ENCODE measurements at places on chromosomes 2 and 18.
A peak's percentile ranks its signal among the peaks of the same experiment; 100 is the strongest.

DNA sequence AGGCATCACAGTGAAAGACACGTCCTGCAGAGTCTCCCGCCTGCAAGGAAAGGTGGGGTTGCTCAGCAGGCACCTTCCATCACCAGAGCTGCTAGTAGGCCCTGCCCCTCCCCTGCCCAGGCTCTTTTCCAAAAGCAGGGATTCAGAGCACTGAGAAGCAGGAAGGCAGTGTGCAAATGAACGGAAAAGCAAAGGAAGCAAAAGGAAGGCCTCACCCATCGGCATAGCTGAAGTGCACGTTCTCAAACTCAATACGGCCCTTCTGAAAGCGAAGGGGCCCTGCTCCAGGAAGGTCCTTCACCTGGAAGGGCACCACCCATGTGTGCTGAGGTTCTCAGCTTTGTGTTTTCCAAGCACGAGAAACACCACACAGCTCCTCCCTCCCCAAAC, 5.7 kb downstream of the ABCB6 start:
- no peak for DNase-seq

DNA sequence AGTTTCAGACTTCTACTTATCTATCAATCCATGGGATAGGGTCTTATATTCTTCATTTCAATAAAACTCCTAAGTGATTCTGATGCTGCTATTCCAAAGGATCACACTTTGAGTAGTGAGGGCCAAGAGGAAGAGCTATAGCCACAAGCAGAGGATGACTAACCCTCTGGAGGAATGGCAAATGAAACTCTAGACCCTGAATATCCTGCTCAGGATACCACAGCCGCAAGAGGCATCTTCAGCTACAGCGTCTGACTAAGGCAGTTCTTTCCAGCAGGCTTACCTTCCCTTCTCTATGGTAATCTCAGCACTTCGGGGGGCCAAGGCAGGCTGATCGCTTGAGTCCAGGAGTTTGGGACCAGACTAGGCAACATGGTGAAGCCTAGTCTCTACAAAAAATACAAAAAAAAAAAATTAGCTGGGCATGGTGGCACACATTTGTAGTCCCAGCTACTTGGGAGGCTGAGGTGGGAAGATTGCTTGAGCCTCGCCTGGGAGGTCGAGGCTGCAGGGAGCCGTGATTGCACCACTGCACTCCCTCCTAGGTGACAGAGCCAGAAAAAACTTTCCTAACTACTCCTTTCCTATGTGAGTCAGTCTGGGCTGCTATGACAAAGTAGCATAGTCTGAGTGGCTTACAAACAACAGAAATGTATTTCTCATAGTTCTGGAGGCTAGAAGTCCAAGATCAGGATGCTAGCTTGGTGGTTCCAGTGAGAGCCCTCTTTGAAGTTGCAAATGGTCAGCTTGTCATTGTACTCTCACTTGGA, 371.9 kb downstream of the IRS1 start:
- DNase-seq: no peak

- DNase-seq: no peak
Observed at GRCh38 chr18:55262021-55262560, 302.8 kb upstream of the CCDC68 start.

DNA sequence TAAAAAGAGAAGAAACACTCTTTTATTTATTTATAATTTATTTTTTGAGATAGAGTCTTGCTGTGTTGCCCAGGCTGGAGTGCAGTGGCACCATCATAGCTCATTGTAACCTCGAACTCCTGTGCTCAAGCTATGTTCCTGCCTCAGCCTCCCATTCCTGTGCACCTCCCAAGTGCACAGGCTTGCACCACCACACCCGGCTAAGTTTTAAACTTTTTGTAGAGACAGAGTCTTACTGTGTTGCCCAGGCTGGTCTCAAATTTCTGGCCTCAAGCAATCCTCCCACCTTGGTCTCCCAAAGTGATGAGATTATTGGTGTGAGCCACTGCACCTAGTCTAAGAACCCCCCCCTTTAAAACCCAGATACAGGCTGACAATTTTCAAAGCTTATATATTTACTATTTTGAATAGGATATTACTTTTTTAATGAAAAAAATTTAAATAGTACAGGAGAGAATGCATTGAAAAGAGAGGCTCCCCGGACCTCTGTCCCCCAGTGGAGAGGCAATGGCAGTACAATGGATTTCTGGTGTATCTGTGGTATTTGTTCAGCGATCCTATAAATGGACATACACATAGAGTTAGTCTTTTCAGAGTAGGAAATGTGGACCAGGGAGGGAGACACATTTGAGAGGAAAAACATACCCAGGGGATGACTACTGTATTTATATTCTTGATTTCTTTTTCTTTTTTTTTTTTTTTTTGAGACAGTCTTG, 48.1 kb upstream of the CNOT11 start:
- no peak for DNase-seq

DNA sequence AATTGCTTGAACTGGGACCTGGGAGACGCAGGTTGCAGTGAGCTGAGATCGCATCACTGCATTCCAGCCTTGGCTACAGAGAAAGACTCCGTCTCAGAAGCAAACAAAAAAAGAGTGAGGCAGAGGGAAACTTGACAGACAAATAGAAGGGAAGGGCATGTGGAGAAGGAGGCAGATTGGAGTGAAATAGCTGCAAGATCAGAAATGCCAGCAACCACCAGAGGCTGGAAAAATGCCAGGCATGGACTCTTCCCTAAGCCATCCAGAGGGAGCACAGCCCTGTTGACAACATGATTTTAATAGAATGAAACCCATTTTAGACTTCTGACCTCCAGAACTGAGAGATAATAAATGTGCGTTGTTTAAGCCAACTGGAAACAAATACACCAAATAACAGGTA, 447.2 kb upstream of the SPHKAP start:
- no peak for DNase-seq

DNA sequence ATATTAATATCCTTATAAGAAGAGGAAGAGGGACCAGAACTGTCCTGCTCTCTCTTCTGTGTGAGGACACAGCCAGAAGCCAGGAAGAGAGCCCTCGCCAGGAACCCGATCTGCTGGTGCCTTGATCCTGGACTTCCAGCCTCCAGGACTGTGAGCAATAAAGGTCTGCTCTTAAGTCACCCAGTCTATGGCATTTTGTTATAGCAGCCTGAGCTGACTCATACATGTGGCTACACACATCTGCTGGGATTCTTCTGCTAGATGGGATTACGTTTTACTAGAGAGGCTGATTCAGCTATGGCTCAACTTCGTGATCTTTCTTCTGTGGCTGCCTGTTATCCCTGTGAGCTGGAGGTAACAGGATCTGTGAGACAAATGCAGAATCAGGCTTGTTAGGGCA, 29.6 kb downstream of the ARL4C start:
- DNase-seq: no peak

DNA sequence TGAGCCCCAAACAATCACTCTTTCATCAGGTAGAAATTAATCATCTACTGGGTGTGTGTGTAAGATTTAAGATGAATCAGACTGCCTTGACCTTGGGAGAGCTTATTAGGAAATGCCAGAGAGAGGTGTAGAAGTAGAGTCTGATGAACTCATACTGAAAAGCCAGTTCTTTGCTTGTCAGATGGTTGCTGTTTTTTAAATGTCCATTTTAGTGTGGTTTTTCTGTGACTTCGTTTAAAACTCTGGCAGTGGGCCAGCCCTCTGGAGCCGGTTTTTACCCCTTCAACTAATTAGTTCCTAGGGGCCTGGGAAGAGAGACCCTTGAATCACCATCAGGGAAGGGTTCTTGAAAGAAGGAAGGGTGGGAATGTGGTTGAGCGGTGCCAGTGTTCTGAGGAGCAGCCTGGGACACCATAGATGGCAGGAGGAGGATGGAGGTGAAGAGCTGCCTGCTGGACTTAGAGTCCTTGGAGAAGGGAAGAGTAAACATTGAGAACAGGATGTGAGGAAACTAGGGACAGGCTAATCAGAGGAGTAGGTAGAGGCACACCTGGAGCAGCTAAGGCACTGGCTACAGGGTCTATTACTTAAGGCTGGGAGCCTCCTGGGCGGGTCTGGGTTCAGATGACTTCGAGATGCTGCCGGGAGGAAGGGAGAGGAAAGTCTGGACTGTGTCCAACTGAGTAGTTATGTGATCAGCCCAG, 66.1 kb downstream of the LRRFIP1 start:
- no peak for DNase-seq

- DNase-seq: no peak
Observed at GRCh38 chr2:37674946-37675345, 3.5 kb upstream of the CDC42EP3 start.

- no peak for DNase-seq
Observed at GRCh38 chr2:12811916-12812315, 95.2 kb downstream of the TRIB2 start.

GRCh38 chr2:41910126-41910525, 137.7 kb upstream of the PKDCC start:
- no peak for DNase-seq

GRCh38 chr18:50678651-50679050, 118.8 kb downstream of the MAPK4 start:
- DNase-seq: no peak

GRCh38 chr2:184419744-184420143, 178.6 kb upstream of the ZNF804A start:
- DNase-seq: no peak

- no peak for DNase-seq
Observed at GRCh38 chr2:173630425-173631126, 275.9 kb downstream of the CDCA7 start.

DNA sequence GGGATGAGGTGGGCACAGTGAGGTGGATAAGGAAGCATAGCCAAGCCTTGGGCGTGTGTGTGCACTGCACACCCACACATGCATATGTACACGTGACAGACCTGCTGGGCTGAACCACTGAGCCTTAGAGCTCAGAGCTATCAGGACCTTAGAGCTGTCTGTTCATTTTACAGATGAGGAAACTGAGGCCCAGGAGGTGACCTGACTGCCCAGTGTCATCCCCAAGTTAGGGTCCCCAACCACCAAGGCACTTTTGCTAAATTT, 8.2 kb upstream of the SNED1 start:
- no peak for DNase-seq

DNA sequence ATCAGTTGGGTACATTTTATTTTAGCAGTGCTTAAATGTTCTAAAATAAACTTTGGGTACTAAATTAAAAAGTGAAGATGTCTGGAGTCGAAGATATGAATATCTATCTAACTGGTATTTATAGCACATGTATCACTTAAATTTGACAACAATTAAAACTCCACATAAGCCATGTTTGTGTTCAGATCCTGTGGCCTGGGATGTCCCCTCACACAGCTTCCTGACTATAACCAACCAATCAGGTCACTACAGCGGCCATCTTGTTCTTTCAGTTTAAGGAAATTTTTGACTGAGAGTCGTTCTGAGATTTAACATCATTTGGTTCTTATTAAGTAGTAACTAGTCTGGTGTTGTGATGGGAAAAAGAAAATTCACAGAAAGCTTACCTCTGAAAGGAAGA, 170.7 kb upstream of the NRP2 start:
- DNase-seq: no peak

GRCh38 chr18:41396861-41397260, 558.2 kb upstream of the PIK3C3 start:
- DNase-seq: no peak

- DNase-seq: no peak
Observed at GRCh38 chr2:1806254-1806653, 61.9 kb upstream of the PXDN start.

- no peak for DNase-seq
Observed at GRCh38 chr2:216372761-216373291, 543 bp upstream of the MARCHF4 start.

GRCh38 chr2:237128026-237128703, 42.5 kb downstream of the COPS8 start:
- DNase-seq: peak; percentile 15

DNA sequence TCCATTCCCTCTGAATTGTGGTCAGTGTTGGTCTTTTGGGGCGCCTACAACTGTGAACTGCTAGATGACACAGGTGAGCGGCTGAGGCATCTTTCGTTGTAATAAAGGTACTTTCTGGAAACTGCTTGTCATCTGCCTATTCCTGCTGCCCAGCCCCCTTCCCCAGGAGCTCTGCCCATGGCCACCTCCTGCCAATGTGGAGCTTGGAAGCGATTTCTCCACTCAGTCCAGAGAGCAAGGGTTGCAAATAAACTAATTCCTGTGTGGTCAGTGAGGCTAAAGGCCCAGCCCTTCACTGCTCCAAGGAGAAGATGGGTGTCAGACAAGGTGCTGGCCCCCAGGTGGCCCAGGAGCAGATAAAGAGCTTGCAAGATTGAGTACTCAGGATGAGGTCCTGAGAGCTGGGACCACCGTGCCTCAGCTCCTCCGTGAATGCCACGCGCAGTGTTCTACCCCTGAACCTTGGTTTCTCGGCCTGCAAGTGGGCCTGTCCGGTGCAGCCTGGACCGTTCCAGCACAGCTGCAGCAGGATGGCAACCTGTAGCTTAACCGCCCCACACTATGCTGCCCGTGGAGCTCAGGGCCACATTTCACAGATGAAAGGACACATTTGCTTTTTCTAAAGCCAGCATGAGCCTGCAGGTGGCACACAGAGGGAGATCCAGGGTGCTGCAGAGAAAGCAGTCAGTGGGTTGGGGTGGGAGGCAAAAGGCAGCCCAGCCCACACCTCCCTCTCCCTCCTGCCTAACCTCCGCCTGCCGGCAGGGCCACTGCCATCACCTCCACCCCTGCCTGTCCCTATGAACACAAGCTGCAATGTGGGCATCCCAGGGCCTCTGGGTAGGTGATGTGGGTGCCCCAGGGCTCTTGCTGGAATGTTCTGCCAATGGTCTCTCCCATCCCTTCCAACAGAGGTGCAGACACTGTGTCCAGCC, 78.7 kb upstream of the OTOF start:
- no peak for DNase-seq

All from left renal cortex interstitium (tissue), 4 donors.